BE2C (cell line): ENCODE measurements at places on chromosomes 5 and 9.

GRCh38 chr9:79433703-79434102, 138.1 kb upstream of the TLE4 start:
- DNase-seq = no peak

GRCh38 chr9:122016744-122017143, 76.4 kb downstream of the TTLL11 start:
- no peak for DNase-seq

GRCh38 chr9:98781588-98782383, 14.6 kb downstream of the ANKS6 start:
- no peak for DNase-seq

DNA sequence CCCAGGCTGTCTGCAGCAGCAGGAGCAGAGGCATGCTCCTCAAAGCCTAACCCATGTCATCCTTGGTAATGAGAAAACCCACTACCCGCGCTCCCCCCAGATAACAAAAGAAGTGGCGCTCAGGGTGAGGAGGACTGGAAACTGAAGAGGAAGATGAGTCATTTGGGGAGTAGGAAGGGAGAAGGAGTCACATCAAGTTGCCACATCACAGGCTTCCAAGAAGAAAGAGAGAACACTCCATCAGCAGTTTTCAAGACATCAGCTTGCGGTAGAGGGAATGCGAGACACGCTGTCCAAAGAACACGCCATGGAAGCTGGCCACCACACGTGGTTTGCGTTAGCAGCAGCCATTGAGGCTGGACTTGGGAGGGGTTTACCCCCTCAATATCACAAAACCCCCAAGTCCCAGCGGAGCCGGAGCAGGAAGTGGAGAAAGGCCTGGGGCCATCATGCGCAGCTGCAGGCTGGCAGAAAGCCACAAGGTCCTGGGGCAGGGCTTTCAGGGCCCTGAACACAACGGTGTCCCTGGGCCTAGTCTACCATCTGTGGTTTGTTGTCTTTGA, 41.5 kb downstream of the SH3PXD2B start:
- DNase-seq = peak; percentile 72

DNA sequence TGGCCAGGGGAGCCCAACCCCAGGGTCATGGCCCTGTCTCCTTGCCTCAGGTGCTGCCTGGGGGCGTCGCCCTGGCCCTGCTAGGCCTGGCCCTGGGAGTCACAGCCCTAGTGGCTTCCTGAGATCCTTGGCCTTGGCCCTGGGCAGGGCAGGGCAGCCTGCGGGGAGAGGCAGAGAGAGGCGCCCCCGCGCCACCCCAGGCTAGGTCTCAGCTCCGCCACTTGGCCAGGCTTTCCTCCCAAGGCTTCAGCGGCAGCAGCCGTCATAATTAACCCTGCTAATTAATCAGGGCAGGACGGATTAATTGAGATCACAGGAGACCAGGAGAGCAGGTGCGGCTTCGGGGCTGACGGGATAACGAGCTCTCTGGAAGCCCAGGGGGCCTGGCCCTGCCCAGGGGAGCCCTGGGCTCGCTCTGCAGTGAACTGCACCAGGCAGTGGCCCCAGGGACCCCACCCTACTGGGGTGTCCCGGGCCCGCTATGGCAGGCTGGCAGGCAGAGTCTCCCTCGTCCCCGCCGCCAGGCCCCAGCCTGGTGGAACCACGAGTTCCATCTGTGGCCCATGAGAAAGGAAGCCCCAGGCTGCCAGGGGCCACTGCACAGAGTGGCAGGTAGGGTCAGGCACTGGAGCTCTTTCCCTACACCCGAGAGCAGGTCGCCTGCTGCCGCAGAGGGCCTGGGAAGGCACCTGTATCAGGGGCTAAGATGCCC, 269.6 kb downstream of the PBX3 start:
- DNase-seq = no peak

GRCh38 chr5:66986009-66986408, 210.6 kb downstream of the CD180 start:
- no peak for DNase-seq

GRCh38 chr5:172845576-172845975, 11.5 kb downstream of the ERGIC1 start:
- no peak for DNase-seq

- DNase-seq = peak; percentile 4
Observed at GRCh38 chr5:553874-554273, 29.6 kb upstream of the SLC9A3 start.

DNA sequence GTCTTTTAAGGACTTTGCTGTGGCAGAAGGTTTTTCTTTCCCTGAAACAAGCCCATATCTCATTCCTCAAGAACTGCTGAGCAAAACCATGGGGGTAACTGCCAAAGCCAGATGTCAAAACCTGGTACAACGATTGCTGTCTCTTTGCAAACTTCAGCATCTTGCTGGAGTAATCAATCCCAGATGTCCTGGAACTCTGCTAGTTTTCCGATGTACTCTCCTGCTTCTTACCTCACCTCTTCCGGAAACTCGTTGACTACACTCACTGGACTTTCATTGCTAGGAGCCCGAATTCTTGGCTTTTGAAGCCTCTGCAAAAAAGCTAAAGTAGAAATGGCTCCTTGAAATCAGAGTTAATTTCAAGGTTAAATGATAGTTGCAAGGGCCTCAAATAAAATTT, 23.3 kb downstream of the RAD1 start:
- DNase-seq = no peak

DNA sequence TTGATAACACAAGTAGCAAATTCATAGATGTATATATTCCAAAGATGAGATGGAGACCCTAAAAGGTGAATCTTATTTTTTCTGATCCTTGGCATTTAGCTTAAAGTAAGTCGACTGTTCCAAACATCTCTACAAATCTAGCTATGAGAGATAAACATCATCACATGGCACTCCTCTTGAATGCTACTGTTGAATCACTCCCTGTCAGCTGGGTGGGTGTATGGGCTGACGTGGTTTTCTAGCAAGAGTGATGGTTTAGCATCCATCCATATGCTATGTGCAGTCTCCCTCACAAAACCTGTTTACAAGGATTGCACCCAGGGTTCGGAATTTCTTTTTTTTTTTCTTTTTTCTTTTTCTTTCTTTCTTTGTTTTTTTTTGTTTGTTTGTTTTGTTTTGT, 13.8 kb downstream of the ACO1 start:
- no peak for DNase-seq
